CD4-positive, alpha-beta T cell (primary cell): ENCODE measurements at places on chromosomes 11 and 22.

DNA sequence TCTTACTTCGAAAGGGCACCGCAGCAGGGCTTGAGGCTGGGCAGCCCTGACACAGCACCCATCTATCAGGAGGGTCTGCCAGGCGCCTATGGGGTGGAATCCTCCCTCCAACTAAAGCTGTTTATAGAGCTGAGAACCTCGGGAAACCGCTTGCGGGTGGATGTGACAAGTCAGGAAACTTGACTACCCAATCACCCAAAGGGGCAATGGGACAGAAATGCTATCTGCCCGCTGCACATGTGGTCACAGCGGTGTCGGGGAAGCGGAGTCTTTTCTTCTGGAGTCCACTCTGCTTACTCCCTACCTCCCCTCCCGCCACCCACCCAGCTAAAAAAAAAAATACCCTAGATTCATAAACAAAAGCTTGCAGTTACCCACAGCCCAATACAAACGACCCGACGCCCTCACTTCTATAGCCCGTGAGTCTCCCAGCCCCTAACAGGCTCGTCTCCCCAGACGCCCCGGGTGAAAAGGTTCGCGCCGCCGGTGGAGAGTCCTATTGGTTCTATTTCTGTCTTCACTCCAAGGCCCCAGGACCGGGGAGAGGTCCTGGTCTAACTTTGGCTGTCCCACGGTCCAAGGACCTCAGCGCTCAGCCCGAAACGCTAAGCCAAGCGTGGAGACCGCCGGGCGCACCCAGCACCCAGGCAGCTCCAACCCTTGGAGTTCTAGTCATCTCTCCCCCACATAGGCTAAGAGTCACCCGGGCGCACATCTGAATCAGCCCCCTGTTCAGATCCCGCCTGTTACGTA lies 1.4 kb downstream of the TRPC6 start:
- no peak for DNase-seq

DNA sequence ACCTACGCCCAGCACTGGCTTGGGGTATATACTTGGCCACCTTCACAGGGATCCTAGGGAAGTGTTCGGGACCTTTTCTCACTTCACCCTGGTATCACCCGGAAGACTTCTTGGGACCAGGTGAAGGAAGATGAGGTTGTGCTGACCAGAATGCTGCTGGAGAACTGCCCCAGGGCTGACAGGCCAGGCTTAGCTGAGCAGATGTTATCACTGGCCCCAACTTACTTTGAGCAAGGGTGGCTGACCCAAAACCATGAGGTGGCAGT lies 4.5 kb downstream of the FTH1 start:
- no peak for DNase-seq

- DNase-seq, result no peak
These were observed 102.9 kb downstream of the MED15 start for GRCh38 chr22:20610243-20610686.

GRCh38 chr11:131579932-131580387 lies 209.5 kb downstream of the NTM start:
- no peak for DNase-seq

DNA sequence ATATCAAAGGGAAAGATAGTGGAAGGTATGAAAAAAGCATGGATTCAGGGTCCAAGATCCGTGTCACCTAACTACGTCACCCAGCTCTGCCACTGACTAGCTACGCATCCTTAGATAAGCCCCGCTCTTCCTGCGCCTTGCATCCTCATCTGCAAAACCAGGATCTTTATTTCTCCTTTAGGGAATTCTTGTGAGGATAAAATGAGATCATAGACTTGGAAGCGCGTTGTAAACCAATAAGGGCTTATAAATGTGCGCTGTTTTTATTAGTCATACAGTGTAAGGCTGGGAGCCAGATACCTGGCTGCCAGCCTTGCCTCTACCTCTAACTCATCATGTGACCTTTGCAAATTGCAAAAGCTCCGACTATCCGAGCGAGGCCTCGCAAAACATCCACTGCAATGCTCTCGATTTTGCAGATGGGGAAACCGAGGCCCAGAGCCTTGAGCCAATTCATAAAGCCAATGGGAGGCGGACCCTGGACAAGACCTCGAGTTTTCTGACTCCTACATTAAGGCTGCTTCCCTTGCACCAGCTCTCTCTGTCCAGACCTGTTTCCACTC lies 753 bp downstream of the PRPF19 start:
- DNase-seq, result peak; percentile 47
